ENCODE measurements at places on chromosomes 3 and 15. TPM values are rescaled to one million over a fixed set of nuclear protein-coding genes. Genes with fewer than 3 reads are reported as not detected.

STRC gene
- polyA plus RNA-seq: not detected

DNA sequence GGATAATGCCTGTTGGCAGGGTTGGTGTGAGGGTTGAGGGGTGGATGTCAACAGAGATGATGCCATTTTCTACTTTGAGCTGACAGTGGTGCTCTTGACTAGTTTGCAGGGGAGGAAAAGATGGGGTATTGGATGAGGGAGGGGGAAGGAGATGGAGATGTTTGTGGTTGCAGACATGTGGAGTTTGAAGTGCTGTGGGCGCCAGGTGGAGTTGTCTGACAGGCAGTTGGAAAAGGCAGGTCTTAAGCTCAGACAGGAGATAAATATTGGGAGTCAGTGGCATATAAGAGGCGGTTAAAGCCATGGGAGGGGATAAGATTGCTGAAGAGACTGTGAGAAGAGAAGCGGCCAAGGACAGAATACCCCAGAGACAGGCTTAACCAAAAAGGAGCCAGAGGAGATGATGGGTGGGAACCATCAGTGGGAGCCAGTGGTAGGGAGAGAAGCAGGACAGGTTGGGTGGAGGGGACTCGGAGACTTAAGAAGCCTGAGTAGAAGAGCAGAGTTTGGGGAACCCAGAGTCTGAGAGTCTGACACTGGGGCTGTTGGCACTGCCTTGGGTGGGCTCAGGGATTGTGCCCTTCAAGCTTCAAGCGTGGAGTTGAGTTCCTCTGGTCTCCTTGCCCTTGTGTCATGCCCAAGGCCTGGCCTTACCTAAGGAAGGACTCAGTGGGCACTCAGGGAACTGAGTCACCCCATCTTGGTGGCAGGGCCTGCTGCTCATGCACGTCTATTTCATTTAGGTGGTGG is 13.9 kb downstream of the COPG1 start:
- no peaks in the 10 kb centered on the region for H3K4me1 ChIP-seq
- H3K27ac ChIP-seq: no peak overlapping the region
- DNase-seq: no peak
- H3K36me3 ChIP-seq: peaks cover 64% of the 10 kb centered on the region

GRCh38 chr3:32493437-32494414 is 8.9 kb downstream of the CMTM6 start:
- H3K27ac ChIP-seq: no peak overlapping the region
- 0 out of 2 replicates have a peak overlapping the region, but pooled peaks have one; percentile 13 for H3K4me3 ChIP-seq
- no peaks in the 10 kb centered on the region for H3K27me3 ChIP-seq
- no peaks in the 10 kb centered on the region for H3K36me3 ChIP-seq

RRP9 gene
- 91.5 TPM for polyA plus RNA-seq

DNA sequence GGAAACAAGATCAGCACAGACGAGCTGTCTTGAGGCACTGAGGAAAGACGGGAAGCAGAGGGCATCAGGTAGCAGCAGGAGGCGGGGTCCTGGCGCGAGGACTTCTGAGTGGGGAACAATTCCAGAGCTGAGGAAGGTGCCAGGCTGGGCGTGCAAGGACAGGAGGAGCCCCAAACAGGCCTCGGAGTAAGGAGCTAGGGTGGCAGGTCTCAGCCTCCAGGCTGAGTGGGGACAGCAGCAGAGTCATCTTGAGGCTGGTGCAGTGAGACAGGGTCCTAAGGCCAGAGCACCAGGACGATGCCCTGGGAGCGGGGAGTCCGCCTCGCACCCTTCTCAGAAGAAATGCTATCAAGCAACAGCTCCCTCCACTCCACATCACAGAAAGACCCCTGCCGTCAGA is 78.4 kb downstream of the PCSK6 start:
- H3K36me3 ChIP-seq: no peaks in the 10 kb centered on the region
- no peak overlapping the region for H3K4me3 ChIP-seq
- DNase-seq: no peak

PDE8A gene
- polyA plus RNA-seq: 12.0 TPM

GRCh38 chr3:158127250-158128219 is 17.6 kb downstream of the RSRC1 start:
- no peak overlapping the region for H3K27ac ChIP-seq
- no peak for DNase-seq
- H3K4me3 ChIP-seq: no peak overlapping the region
- H3K27me3 ChIP-seq: no peaks in the 10 kb centered on the region
- no peaks in the 10 kb centered on the region for H3K4me1 ChIP-seq

- H3K27ac ChIP-seq: no peak overlapping the region
- peaks cover under 1% of the 10 kb centered on the region for H3K36me3 ChIP-seq
- H3K4me1 ChIP-seq: peaks cover 7% of the 10 kb centered on the region
- no peak for DNase-seq
- H3K4me3 ChIP-seq: no peak overlapping the region
- no peaks in the 10 kb centered on the region for H3K27me3 ChIP-seq
Measured at GRCh38 chr3:45942051-45942825, 1.0 kb upstream of the CXCR6 start.

DNA sequence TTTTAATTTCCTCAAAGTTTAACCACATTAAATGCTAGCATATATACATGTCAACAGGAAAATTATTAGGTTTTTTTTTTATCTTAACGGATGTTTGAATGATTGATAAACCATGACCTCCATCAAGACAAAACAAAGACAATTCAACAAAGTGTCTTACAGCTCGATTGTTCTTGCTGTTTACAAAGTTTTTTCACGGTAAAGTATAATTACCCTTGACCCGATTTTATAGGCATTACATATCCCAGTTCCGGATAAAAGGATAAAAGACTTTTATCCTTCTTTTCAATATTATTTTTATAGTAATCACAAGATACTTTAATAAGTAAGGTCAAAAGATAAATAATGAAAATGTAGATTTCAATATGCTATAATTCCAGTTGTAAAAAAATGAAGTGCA is 96.9 kb downstream of the RORA start:
- H3K27me3 ChIP-seq: no peaks in the 10 kb centered on the region
- H3K27ac ChIP-seq: no peak overlapping the region
- no peak for DNase-seq
- no peaks in the 10 kb centered on the region for H3K4me1 ChIP-seq

TPRA1 gene
- 34.2 TPM for polyA plus RNA-seq

DNA sequence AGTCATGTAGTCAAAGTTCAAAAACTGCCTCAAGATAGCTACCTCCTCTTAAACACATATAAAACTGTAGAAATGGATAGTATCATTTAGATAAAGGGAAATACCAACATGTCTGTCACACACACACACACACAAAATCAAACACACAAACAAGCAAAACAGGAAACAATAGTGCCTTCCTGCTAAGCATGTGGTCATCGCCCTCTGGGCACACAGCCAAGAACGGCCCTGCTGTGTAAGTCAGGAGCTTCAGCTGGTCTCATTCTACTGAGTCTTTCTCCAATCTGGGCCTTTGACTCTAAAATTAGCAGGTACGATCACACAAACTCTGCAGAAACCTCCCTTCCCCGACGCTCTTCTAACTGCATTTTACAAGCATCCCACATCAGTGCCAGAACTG is 272.2 kb upstream of the CHRNA7 start:
- H3K4me3 ChIP-seq: no peak overlapping the region
- H3K27me3 ChIP-seq: no peaks in the 10 kb centered on the region
- peak; percentile 9 for DNase-seq
- H3K4me1 ChIP-seq: no peaks in the 10 kb centered on the region
- no peaks in the 10 kb centered on the region for H3K36me3 ChIP-seq

DNA sequence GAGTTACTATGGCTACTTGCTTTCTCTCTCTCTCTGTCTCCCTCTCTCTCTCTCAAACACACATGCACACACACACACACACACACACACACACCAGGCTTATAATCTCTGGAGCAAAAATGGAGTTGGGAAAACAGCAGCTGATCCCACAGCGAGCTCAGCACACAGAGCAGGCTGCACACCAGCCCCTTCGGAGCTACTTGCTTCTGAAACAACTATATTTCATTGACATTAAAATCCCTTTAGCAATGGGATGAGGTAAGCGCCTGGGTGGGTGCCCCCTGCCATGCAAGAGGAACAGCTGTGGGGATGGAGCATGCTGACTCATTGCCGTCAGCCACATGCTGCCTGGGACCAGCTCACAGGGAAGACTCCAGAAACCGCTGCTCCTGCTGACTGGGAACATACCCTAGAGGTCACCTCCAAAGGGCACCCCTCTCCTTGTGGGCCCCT is 45.7 kb downstream of the B3GNT5 start:
- no peak for DNase-seq
- H3K36me3 ChIP-seq: no peaks in the 10 kb centered on the region
- no peaks in the 10 kb centered on the region for H3K27me3 ChIP-seq

DNA sequence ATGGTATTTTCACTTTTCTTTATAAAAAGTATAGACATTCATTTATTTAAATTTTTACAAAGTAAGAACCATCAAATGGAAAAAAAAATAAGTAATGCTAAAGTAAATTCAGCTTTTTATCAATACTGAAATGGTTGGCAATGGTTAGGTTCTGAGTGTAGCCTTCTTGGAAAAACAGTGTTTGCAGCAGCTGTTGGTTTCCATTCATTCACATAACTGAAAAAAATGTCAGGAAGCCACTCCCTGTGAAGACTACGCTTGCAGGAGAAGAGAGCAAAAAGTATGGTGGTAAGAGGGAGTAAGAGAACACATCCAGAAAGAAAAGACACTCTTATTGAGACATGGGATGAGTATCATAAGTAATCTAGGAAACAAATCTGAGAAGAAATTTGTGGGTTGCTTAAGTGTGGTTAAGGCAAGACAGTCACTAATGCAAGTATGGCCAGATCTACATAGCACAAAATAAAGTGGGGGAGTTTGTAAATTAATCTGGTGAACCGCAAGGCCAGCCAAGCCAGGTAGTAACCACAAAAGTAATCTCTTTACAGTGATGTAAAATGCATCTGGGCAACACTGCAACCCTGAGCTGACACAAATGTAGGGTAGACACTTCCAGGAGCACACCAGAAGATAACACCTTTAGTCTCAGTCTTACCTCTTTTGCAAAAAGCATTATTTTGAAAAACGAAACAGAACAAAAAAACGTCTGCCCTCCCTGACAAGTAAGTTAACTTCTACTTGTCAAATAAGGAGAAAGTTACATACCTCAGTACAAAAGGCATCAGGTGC is 133.7 kb downstream of the IGSF11 start:
- peaks cover 2% of the 10 kb centered on the region for H3K27me3 ChIP-seq
- H3K4me1 ChIP-seq: no peaks in the 10 kb centered on the region

PP2D1 gene
- polyA plus RNA-seq: not detected

QARS1 gene
- polyA plus RNA-seq: 185 TPM

DNA sequence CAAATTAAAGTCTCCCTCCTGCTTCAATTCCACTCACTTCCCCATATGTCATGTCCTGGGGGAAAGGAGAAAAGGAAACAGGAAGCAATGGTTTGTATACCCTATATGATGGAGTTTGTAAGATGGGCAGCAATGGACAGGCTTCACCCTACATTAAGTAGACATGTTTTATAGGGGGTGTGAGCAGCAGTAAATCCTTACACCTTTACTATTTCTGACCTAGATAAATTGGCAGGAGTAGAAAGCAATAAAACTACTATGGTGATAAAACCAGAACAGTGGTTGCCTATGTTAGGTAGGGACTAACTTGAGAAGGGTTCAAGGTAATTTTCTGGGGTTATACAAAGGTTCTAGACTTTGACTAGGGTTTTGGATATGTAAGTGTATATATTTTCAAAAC is 301.7 kb downstream of the GBE1 start:
- DNase-seq: no peak
- H3K27me3 ChIP-seq: no peaks in the 10 kb centered on the region
- no peaks in the 10 kb centered on the region for H3K36me3 ChIP-seq
- H3K27ac ChIP-seq: no peak overlapping the region
- no peaks in the 10 kb centered on the region for H3K4me1 ChIP-seq

DNA sequence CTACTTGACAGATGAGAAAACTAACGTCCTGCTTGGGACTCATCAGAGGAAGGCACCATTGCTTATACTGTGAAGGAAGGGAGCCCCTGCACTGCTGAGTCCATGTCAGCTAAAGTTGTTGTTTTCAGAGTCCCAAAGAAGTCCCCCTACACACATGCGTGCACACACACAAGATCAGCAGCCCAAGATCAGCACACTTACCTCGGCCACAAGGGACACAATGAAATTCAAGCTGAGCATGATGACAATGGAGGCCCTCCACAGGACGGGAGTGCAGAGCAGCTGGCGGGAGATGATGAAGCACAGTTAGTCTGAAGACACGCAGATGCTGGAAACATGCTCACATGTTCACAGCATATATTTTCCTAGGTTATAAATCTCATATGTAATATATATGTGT is 28.6 kb upstream of the ATP13A5 start:
- no peak for DNase-seq
- no peak overlapping the region for H3K27ac ChIP-seq
- H3K4me3 ChIP-seq: no peak overlapping the region
- no peaks in the 10 kb centered on the region for H3K36me3 ChIP-seq
- no peaks in the 10 kb centered on the region for H3K27me3 ChIP-seq

DNA sequence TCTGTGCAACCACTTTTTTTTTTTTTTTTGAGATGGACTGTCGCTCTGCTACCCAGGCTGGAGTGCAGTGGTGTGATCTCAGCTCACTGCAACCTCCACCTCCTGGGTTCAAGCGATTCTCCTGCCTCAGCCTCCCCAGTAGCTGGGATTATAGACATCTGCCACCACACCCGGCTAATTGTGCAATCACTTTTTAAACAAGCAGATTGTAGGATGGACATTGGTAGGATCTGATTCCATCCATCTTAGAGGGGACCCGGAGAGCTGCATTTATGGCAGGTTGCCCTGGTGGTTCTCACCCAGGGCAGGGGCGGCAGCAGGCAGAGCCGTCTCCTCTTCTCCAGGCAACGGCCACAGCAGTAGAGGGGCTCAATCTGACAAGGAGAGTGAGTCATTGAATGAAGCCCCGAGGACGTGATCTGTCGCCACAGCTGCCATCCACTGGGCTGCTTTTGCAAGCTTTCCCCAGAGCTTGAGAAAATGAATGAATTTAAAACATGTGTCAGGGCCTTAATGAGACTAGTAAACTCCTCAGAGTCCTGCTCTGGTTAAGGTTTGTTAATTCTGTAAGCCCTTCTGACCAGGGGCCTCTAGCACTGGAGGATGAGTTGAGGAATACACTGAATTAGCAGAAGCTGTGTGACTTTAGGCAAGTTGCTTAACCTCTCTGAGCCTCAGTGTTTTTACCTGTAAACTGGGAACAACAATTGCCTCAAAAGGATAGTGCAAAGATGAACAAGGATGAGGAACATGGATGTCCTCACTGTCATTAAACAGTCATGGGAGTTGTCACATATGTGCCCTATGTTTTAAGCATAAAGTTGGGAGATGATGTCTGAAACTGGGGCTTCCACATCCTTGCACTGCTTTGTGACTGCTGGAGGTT is 129.1 kb downstream of the ASB7 start:
- H3K4me3 ChIP-seq: no peak overlapping the region
- no peak for DNase-seq
- H3K27ac ChIP-seq: no peak overlapping the region
- no peaks in the 10 kb centered on the region for H3K4me1 ChIP-seq

CATSPER2 gene
- 2.0 TPM for polyA plus RNA-seq

Measured in GM12878 (cell line).